ENCODE measurements at places on chromosomes 7 and 10.

- no peak for DNase-seq
Measured at GRCh38 chr7:45001826-45002225, 1.8 kb downstream of the CCM2 start.

DNA sequence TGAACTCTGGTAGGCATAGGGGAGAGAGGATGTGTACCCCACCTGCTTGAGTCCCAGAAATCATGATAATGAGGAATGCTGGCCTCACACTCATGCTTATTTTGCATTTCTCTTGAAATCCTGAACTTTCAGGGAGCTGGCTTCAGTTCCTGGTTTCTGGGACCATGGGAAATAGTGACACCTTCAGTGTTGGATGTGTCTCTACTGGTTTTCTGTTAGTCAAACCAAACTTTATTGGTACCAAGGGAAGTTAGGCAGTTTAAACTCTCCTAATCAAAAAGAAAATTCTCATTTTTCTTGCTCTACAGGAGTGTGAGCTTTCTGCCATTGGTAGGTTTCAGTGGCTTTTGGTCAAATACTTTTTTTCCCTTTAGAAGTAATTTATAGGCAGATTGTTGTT, 11.8 kb upstream of the PCGF5 start:
- DNase-seq, result peak; percentile 44

- no peak for DNase-seq
Measured at GRCh38 chr10:127018298-127018650, 113.0 kb downstream of the DOCK1 start.

- DNase-seq, result no peak
Measured at GRCh38 chr7:3510101-3511020, 209.3 kb downstream of the SDK1 start.

DNA sequence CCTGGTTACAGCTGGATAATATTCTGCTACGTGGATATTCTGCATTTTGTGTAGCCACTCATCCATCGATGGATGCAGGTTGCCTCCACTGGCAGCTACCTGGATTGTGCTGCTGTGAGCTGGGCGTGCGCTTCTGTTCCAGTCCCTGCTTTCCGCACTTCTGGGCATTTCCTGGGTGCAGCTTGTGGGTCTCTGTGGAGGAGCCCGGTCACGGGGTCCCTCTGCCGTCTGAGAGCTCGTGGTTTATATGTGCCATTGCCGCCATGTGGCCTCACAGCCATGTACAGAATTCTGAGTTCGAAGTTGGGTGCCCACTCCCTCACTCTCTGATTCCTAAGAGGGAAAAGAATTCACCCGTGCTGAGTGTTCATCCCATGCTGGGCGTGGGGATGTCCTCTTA, 38.3 kb downstream of the JAKMIP3 start:
- no peak for DNase-seq

GRCh38 chr7:140646931-140647647, 6.5 kb upstream of the DENND2A start:
- peak; percentile 51 for DNase-seq

DNA sequence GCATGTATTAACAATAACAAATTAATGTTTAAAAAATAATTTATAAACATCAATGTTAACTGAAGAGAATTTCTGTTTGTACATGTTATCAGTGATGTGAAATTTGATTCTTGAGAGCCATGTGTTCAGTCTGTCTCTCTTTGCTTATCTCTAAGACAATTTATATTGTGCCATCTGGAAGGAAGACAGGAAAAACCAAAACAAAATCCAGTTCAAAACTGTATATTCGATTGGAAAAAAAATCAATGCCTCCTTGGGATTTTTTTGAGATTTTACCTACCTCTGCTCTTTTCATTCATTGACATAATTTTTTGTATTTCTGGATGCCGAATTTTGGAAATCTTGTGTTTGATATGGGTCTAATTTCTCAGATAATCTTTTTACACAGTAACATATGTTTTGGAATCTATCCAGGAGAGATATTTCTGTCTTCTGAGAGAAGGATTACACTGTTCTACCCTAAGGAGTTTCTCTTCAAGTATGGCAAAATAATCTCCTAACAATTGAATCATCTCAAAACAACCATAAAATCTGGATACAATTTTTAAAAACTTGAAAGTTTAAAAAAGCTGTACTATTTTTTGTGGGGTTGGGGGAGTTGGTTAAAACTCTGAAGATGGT, 311.9 kb upstream of the GNAI1 start:
- DNase-seq, result no peak

All from hematopoietic multipotent progenitor cell treated with erythropoietin and hydrocortisone succinate and interleukin-3 and kit ligand, for 17 days (in vitro differentiated cells).